ENCODE measurements at places on chromosomes 6 and 20.

GRCh38 chr6:80380566-80380965, 274.1 kb downstream of the BCKDHB start:
- DNase-seq: no peak

- no peak for DNase-seq
Measured at GRCh38 chr6:41894366-41895299, 542 bp downstream of the USP49 start.

- DNase-seq: no peak
Measured at GRCh38 chr20:44221368-44221954, 10.9 kb upstream of the OSER1 start.

DNA sequence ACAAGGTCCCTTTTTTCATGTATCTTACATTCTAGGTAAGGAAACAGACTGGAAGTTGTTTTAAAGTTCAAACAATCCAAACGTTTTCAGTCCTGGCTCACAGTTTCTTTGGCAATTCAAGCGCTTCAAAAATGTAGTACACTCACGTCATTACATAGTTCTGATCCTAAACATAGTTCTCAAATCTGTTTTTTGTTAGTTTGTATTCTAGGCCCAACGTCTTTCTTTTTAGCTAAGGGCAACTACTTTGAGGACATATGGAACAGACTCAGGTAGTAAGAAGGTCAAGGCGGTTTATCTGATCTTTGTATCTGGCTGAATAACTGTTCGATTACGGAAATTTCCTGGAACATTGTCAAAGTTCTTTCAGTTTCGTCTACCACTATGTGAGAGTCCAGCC, 36.9 kb upstream of the PLCB4 start:
- no peak for DNase-seq

- DNase-seq: no peak
Measured at GRCh38 chr6:146587459-146587858, 11.3 kb upstream of the ADGB start.
